ENCODE measurements at places on chromosomes 6 and 20.

GRCh38 chr6:107611094-107611810, 121.3 kb downstream of the SOBP start:
- no peak for DNase-seq

GRCh38 chr20:46648903-46649649, 2.2 kb downstream of the SLC13A3 start:
- DNase-seq, result no peak

DNA sequence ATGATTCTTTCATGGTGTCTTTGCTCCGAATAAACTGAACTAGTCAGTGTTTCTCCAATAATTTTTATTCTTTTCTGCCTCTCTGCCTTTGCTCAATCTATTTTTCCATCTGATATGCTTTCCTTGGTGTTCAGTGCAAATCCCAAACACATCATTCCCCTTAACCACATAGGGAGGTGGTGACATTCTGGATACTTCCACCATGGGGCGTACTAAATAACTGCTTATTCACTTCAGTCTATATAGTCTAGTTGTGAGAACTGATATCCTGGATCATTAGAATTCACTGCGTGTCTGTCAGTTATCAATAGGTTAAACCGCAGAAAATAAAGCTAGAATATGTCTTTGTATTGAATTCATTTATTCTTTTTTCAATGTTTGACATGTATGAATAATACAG, 83.1 kb downstream of the KCNQ5 start:
- DNase-seq, result no peak

GRCh38 chr6:142635130-142635529, 309.8 kb downstream of the HIVEP2 start:
- DNase-seq, result no peak

GRCh38 chr20:46791722-46792416, 82.4 kb downstream of the SLC2A10 start:
- no peak for DNase-seq

GRCh38 chr6:42032366-42032765, 18.0 kb upstream of the TAF8 start:
- DNase-seq, result no peak

GRCh38 chr20:32282461-32282860, 5.0 kb downstream of the KIF3B start:
- no peak for DNase-seq

GRCh38 chr6:1422290-1422689, 32.9 kb downstream of the FOXF2 start:
- DNase-seq, result no peak

- DNase-seq, result no peak
Measured at GRCh38 chr20:16216914-16217230, 356.4 kb downstream of the KIF16B start.

- DNase-seq, result no peak
Measured at GRCh38 chr20:37295595-37295994, 6.1 kb downstream of the MANBAL start.

DNA sequence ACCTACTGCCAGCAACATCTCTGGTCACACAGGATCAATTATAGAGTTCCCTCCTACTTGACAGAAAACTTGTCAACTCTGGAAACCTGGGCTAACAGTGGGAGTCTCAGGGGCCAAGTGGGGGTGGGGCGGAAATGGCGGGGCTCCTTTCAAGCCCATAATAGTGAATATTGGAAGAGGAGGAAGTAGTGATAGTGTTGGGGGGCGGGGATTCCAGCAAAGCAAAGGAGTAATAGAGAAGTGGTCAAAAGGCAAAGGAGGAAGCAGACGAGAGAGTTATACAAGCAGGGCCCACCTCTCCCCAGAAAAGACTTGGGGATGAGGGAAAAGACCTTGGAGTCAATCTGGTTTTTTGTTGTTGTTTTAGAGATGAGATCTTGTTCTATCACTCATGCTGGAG, 2.1 kb downstream of the DEF6 start:
- DNase-seq, result peak; percentile 47

- DNase-seq, result peak; percentile 2
Measured at GRCh38 chr6:122610690-122611455, 668 bp downstream of the PKIB start.

GRCh38 chr6:42390228-42390934, 61.3 kb downstream of the TRERF1 start:
- peak; percentile 74 for DNase-seq

DNA sequence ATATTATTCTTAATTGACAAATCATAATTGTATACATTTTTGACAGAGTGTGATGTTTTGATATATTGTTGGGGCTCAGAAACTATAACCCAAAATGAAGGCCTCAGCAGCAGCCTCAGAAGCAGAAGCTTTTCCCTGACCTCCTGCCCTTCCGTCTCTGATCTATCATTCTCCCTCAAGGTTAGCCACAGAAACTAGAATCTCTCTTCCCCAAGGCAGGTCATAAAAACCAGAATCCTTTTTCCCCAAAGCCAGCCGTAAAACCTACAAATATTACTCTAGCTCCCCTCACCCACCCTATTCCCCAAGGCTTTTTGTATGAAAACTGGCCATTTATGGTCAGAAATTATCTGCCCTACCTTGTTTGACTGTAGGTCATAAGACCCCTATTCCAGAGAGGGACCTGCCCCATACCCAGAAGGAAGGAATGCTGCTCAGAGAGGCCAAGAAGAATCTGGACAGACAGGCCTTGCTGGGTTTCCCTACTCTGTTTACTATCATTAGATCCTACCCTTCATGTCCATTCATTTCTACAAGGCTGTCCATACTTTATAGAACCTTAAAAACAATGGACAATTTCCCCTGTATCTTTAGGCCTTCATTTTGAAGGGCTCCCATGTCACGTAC, 14.5 kb downstream of the OR2B2 start:
- no peak for DNase-seq

Measured in CD4-positive, alpha-beta T cell treated with Interleukin-4 for 1 hour (primary cell).